ENCODE measurements at places on chromosomes 2 and 18.
A peak's percentile ranks its signal among the peaks of the same experiment; 100 is the strongest.

- no peak for DNase-seq
Observed at GRCh38 chr2:8407332-8407731, 274.5 kb upstream of the ID2 start.

- no peak for DNase-seq
Observed at GRCh38 chr2:32482471-32482870, 125.6 kb downstream of the BIRC6 start.

DNA sequence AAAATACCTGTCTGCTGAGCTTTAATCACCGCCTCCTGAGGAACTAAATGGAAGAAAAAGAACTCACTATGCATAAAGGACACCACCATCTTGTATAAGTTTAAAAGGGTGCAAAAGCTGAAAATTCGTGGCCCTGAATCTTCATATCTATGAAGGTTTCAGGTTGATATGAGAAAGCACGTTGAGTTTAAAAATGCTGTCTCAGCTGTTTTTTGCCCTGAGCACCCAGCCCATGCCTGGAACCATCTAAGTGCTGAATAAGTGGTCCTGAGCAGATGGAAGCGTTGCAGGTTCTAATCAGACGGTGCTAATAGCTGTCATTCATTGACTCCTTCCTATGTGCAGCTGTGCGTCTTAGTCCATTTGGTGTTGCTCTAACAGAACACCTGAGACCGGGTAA is 467.4 kb downstream of the EIPR1 start:
- no peak for DNase-seq

GRCh38 chr2:112698834-112699515 is 21.8 kb upstream of the NT5DC4 start:
- peak; percentile 17 for DNase-seq

GRCh38 chr2:18803141-18803939 is 214.0 kb upstream of the NT5C1B start:
- no peak for DNase-seq

DNA sequence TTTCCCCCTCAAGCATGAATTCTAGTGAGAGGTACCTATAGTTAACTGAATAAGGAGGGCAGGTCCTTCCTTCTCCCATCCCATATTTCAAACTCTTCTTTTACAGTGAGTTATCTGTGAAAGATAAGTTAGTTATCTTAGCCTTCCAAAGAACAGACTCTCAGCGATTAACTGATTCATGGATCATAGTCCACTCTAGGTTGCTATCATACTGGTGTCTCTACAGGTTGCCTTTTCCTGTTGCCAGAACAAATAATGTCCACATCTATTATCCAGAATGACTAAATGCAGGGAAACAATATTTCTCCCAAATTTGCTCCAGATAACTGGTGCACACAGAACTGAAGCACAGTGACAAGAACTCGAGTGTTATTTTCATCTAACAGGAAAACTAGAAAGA is 68.3 kb downstream of the MEP1B start:
- DNase-seq = no peak

DNA sequence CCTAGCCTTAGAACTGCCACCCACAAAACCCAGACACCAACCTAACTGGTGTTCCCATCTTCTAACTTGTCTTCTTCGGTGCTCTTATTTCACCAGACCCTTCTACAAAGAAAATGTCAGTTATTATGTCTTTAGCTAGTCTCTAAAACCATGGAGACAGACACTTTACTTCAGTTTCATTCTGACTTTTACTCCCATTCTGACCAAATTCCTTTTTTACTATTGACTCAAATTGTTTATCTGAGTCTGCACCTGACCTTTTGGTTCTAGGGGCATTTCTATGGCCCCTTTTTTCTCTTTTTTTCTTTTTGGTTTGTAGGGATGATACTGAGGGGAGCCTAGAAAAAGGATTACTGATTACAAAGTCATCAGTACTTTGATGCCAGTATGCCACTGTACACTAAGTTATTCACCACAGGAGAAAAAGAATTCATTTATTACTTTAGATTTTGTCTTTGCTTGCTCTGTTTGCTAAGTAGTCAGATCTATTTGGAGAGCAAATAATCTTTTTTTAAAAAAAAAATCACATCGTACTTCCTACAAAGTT is 6.8 kb upstream of the SLC1A4 start:
- DNase-seq = no peak

DNA sequence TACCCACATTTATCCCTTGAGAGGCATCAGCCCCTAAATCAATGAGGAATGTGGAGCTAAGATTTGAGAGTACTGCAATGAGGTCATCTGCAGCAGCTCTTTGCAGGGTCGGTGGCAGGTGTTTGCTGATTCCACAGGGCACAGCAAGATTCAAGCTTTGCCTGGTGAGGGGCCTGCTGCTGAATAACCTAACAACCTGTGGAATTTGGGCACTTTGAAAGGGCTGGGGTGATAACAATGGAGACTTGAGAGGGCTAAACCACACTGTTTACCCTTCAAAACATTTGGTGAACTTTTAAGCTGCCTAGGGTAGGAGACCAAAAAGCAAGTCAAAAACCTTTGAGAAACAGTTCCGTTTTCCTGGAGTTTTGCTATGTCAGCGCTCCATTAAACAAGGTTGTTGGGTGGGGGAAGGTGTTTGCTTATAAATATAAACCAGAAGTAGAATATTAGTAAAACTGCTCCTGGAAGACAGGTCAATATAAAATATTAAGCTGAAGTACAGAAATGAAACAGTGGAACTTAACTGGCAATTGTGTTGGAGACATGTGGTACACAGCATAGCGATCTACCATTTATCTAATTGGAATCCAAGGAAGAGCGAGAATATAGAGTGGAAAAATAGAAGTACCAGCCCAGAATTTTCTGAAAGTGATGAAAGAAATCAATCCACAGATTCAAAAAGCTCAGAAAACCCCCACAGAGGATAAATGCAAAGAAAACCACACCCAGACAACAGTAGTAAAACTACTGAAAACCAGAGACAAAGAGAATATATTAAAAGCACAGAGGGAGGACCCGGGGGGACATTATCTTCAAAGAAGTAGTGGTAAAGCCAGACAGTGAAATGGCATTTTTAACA is 15.7 kb downstream of the COPS8 start:
- no peak for DNase-seq

GRCh38 chr2:121015971-121016485 is 269.0 kb downstream of the TFCP2L1 start:
- DNase-seq = no peak

- no peak for DNase-seq
Observed at GRCh38 chr2:31137211-31138036, 816 bp downstream of the GALNT14 start.

DNA sequence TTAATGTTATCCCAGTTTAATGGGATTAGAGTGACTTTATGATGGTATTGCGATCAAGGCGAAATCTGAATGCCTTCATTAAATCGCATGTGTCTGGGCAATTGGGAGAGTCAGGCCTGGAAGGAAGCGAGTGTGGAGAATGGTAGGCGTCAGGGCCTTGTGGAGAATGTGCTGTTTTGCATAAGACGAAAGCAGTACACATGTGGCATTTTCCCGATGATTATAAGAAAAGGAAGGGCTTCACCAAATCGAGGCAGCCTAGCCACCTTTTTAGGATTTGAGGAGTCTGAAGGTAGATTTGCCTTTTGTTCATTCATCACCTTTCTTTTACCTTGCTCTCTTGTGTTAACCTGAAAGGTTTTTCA is 1.0 kb downstream of the ZNF532 start:
- no peak for DNase-seq

- no peak for DNase-seq
Observed at GRCh38 chr2:153235516-153235915, 243.0 kb downstream of the RPRM start.

DNA sequence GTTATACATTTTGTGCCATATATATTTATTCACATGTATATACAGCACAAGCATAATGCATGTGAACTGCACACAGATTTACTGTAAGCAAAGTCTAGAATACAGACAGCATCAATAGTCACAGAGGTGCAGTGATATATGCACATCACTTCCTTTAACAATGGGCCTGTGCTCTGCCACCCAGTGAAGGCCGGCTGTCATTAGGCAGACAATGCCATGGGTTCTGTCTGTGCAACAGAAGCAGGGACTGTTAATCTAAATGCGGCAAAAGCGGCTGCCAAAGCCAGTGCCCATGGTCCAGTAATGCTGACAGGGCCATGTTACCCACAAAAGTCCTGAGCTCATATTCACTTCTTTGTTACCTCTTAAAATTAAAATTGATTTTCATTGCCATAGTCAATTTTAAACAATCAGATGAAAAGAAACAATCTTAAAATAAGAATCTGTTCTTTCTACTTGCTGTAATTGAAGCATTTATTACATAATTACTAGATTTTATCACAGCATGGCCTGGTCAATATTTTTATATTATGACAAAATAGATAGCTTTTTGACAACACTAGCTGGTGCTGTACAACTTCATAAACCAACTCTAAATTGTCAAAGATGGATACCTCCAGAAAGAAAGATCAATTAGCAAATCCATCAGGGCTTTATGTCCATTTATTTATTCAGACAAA is 232.0 kb downstream of the STK39 start:
- no peak for DNase-seq

- DNase-seq = no peak
Observed at GRCh38 chr18:43720041-43720440, 442.8 kb upstream of the SYT4 start.

- no peak for DNase-seq
Observed at GRCh38 chr18:31792580-31792911, 31.9 kb upstream of the SLC25A52 start.

GRCh38 chr18:24362757-24363156 is 34.9 kb downstream of the OSBPL1A start:
- no peak for DNase-seq

- DNase-seq = no peak
Observed at GRCh38 chr2:164438490-164439205, 182.6 kb downstream of the GRB14 start.

- no peak for DNase-seq
Observed at GRCh38 chr2:132038179-132038882, 123.4 kb downstream of the ANKRD30BL start.

DNA sequence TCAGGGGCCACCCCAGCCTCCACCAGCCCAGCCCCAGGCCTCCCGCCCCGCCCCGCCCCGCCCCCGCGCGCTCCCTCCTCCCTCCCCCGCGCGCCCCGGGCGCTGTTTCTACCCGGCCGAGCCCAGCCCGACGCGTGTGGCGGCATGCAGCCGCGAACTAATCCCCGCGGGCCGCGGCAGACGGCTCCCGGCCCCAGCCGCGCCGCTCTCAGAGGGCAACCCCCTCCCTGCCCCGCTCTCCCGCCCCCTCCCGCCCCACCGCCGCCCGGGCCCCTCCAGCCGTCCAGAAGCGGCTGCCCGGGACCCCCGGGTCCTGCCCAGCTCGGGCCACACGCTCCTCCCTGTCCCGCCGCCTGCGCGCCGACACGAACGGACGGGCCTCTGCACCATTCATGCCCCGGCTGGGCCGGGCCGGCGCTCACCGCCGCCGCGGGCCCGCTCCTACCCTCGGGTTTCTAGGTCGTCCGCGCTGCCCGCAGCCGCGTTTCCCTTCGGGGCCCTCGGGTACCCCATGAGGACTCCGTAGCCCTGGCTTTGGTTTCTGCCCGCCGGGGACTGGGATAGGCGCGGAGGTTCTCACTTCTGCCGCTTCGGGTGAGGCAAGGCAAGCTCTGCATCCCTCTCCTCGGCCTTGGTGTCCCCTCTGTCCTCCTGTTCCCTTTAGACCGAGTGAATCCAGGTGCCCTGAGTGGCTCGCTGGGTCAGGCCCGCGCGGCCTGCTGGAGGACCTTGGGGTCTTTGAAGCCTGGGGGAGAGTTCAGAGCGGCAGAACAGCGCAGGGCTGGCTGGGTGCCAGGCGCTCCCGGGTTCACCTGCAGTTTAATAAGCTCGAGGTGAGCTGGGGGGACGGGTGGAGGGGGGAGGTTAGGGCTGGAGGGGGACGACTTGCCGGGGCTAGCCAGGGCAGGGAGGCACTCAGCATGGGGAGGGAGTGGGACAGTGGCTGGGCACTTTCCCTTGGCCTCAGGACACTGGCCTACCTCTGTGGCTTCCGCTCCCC is 3.1 kb downstream of the WNT10A start:
- no peak for DNase-seq

- DNase-seq = no peak
Observed at GRCh38 chr18:68262690-68263294, 452.1 kb downstream of the TMX3 start.

DNA sequence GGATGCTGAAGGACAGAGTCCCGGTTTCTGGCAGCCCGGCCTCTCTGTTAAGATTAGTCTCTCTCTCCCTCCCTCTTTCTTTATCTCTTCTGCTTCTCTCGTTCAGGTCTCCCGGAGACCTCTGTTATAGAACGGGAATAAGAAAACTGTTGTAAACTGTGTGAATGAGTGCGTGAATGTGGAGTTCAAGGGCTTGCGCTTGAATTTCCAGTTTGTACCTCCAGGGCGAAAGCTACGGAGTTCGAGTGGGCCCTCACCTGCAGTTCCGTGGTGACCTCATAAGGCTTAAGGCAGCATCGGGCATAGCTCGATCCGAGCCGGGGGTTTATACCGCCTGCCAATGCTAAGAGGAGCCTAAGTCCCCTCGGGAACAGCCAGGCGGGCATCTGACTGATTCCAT is 26.4 kb downstream of the SKA1 start:
- no peak for DNase-seq

DNA sequence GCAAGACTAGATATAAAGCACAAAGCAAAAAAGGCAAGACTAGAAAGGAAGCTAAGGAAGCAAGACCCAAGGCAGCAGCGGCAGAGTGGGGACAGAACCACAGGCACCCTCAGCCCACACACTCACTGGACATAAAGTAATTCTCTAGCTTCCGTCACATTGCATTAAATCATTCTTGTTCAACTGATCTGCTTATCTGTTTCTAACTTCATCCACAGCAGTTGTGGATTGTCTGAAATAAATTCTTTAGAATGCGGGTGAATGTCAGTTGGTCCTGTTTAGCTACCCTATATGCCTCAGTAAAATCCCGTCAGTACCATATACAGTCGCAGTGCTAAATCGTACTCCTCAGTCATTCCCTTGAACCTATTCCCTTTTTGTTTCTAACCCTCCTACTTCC is 183.2 kb upstream of the SLC39A10 start:
- peak; percentile 28 for DNase-seq

DNA sequence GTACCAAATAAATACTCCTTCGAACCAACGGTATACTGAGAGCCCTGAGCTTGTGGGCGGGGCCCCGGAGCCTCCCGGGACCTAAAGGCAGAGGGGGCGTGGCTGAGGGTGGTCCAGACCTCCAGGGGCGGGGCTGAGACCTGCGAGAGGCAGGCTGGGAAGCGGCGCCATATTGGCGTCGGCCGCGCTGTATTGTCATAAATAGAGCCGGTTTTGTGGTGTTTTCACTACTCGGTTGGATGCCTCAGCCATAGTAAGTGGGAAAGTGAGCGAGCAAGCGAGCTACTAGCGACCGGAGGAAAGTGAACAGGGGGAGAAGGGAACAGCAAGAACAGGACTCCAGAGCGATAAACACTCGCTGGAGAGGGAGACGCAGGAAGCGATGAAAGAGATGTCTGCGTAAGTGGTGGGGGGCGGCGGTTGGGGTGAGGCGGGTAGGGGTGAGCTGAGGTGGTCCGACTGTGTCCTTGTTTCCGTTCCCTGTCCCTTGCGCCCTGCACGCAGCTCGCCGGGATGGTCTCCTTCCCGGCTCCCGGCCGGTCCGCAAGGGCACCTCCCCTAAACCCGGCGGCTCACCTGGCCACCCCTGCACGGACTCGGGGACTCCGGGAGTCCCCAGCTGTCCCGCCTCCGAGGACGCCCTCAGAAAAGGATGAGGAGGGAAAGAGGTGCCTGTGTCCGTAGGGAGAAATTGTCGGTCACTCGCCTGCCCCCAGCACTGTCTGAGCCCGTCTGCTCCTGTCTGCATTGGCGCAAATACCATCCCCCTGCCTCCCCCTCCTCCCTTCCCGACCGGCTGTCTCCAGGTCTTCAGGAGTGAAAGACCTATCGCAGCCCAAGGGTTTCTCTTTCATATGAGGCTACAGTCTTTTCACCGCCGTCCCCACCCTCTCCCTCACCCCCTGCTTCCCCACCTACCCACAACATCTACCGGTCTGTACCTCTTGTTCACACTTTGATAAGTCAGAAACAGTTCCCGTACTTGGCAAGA is at the start of gene PAPOLG:
TSS of gene PAPOLG (plus strand) at position 172 of the 991 bp plus-strand sequence. CDS start at position 383, 211 bp downstream.
- DNase-seq = peak; percentile 83

Data from Kasumi-1 (cell line).